GM12891 (cell line): ENCODE measurements at places on chromosomes 3 and 15.

DNA sequence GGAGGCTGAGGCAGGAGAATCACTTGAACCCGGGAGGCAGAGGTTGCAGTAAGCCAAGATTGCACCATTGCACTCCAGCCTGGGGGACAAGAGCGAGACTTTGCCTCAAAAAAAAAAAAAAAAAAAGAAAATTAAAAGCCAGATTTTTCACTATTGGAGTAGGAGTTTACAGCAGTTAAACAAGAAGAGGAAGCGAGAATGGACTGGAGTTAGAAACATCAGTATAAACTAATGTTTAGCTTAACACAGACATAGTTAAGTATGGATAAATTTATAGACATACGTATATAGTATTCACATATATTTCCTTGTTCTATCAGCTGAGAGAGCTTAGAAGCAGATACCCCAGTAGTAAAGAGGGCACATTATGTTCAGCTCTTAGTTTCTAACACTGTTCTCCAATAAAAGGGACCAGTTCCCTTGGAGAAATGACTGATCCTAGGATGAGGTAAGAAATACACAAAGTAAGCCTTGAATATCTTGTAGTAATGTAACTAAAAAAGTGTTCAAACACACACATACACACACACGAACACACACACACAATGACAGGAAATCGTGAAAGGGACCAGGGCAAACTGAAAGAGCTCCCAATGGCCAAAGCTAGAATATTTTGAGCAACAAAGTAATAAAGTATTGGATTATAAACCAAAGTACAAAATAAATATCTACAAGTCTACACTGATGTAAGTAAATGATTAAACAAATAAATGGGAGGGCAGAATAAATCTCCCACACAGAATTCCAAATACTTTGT lies 25.1 kb downstream of the PIK3CB start:
- DNase-seq = no peak

- no peak for DNase-seq
Measured at GRCh38 chr3:74624301-74624700, 9.8 kb upstream of the CNTN3 start.

GRCh38 chr15:25694823-25695312 lies 168.3 kb downstream of the ATP10A start:
- DNase-seq = no peak

- no peak for DNase-seq
Measured at GRCh38 chr3:126986001-126986400, 3.1 kb downstream of the PLXNA1 start.

GRCh38 chr3:128618398-128618726 lies 32.3 kb downstream of the RPN1 start:
- no peak for DNase-seq

- DNase-seq = no peak
Measured at GRCh38 chr3:42247576-42248027, 18.4 kb downstream of the CCK start.

GRCh38 chr3:111901637-111902036 lies 42.6 kb downstream of the PHLDB2 start:
- no peak for DNase-seq

DNA sequence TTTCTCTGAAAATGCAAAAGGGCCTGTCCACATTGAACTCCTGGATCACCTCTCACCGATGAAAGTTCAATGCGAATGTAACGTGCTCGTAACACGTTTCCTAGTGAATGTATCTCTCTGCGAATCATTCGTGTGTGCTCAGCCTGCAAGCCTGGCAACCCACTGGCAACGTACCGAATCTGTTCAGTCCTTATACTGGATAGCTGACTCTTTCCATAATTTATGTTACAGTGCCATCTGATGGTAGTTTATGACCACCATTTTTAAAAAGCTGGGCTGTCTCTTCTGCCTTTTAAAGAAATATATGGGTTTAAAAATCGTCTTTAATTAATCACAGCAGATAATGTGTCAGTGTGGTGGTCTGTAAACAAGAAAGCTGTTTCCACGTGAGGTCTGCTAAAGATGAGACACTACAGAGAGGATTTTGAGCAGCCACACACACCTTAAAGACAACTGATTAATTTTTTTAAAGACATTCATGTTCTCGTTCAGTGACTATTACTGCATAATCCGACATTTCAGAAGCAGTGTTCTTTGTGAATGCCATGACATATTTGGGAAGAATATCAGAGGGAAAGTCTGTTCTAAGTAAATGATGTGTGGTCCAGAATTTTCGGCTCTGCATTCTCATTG lies 69.4 kb upstream of the FOXP1 start:
- DNase-seq = no peak

- no peak for DNase-seq
Measured at GRCh38 chr15:77589839-77590238, 42.9 kb downstream of the LINGO1 start.

DNA sequence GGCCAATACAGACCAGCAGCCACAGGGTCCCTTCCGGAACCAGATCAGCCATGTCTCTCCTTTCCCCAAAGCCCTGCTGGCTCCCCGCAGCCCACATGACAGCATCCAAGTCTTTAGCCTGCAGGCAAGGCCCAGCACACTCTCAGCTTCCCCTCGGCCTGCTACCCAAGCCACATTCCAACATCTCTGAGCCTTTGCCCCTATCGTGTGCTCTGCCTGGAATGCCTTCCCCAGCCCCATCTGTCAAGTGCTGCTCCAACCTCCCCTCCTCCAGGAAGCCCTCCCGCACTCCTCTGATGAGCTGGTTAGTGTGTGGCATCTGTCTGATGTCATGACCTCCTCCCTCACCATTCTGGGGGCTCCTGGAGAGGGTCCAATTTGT lies 8.5 kb downstream of the PLXND1 start:
- DNase-seq = no peak

DNA sequence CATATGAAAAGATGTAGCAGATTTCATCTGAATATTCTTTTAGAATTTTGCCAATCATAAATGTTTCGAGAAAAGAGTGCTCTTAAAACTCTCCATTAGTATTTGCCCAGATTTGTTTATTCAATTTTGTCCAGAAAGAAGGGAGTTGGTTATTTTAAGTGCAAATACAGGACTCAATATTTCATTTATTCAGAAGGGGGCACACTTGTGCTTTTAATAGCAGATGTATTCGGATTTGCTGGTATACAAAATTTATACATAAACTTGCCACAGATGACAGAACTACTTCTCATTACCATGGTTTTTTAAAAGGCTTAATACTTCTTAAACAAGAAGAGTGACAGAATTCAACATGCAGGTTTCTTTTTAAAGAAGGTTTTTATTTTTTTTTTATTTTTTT lies 69.8 kb upstream of the GRM7 start:
- no peak for DNase-seq

GRCh38 chr15:74888716-74889115 lies 1.1 kb upstream of the MPI start:
- no peak for DNase-seq

- peak; percentile 53 for DNase-seq
Measured at GRCh38 chr15:80455668-80456442, 51.7 kb downstream of the ARNT2 start.

GRCh38 chr3:161332792-161333191 lies 38.5 kb downstream of the SPTSSB start:
- DNase-seq = no peak

GRCh38 chr3:149180057-149180573 lies 41.5 kb downstream of the CP start:
- DNase-seq = no peak

DNA sequence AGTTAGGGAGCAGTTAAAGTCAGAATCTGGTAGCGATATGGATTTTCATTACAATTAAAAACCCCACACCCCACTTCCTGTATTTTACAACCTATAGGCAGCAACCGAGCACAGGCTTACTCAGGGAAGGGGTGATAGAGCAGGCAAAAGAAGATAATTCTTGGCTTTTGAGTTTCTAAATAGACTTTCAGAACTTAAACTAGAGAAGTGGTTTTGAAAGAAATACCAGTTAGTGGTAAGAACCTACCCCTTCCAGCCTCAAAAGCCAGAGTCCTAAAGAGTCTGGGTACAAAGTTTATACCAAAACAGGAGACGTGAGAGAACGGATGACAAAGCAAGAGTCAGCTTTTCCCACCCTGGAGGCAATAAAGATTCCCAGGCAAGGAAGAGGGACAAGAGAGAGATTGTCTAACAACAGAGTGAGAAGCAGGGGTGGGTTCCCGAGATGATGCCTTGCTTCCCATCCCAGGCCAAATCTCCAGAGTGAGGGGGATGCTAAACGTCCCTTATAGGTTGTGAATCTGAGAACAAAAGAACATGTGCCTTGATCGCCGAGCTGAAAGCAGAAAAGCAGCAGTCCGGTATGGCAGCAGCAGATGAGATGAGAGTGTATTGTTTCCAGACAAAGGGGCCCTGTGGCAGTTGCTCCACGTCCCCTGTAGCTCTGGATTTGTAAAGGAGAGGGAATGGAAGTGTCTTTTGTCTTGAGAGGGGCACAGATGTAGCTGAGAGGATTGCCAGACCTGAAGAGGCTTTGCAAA lies 36.8 kb downstream of the KLHL6 start:
- no peak for DNase-seq

GRCh38 chr3:37993820-37994638 lies 3.4 kb downstream of the VILL start:
- DNase-seq = peak; percentile 59

DNA sequence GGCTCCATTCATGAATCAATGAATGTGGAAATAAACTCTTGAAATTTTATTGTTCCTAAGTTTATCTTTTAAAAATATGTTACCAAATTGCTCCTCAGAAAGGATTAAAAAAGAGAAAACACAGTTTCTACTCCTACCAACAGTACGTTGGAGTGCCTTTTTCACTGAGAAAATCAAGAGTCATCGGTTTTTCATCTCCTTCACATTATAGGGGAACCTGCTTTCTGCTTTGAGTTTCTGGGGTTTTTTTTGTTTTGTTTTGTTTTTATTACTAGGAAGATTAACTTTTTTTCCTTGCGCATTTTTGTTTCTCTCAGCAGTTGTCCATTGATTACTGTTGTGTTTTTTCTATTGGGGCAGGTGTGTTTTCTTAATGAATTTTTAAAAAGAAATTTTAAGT lies 3.5 kb downstream of the ARL13B start:
- DNase-seq = no peak

DNA sequence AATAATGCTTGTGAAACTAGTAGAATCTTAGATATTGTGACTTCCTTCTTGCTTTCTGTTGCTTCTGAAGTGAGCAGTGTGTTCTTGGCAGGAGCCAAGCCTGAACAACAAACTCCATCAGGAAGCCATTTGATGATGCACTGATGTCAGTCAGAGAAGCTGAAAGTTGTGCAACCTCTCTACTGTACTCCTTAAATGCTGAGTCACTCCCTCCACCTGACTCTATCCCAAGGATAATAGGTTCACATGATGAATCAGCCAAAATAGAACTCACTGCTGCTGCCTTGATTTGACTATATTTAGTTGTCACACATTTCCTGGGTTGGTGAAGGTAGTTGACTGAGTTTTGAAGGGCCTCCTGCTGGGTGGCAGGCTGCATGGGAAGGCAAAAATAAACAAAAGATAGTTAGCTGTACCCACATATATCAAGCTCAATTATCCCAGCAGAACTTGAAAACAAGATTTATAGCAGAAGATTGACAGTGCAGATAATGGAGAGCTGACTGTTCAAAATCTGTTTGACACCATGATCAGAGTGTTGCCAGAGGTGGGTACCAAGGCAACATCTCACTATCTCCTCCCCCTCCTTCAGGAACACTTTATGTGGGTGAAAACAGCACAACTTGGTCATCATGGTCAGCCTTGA lies 328.4 kb upstream of the DPH6 start:
- no peak for DNase-seq

DNA sequence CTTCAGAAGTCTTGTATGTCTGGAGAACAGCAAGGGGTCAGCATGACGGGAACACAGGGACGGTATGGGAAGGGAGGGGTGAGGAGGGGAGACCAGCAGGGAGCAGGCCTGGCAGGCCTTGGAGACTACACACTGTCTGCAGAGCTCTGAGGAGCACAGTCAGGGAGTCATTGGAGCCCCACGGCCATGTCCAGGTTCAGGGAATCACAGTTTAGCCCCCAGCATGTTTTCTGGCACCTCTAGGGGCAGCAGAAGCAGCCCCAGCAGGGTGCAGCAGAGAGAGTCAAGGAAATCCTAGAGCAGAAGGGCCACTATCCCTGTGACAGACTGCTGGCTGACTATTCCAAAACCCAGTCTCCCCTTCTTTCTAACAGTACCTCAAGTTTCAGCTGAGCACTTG lies 3.2 kb downstream of the LAMP3 start:
- DNase-seq = no peak

- DNase-seq = no peak
Measured at GRCh38 chr15:39192979-39193560, 387.8 kb upstream of the THBS1 start.

- DNase-seq = no peak
Measured at GRCh38 chr3:46091741-46092701, 64.7 kb upstream of the XCR1 start.

- no peak for DNase-seq
Measured at GRCh38 chr3:159583662-159584061, 405.0 kb upstream of the IL12A start.

DNA sequence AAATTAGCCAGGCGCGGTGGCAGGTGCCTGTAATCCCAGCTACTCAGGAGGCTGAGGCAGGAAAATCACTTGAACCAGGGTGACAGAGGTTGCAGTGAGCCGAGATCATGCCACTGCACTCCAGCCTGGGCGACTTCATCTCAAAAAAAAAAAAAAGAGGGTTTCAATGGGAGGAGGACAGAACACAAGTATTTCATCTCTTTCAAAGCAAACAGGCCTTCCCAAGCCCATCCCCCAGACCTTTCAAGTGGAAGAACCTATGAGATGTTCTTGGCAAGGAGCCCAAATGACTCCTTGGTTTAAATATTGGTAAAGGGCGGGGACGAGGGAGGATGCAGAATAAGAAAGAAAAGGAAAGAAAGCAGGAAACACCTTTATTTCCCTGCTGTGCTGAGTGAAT lies 62.2 kb upstream of the MCF2L2 start:
- no peak for DNase-seq

DNA sequence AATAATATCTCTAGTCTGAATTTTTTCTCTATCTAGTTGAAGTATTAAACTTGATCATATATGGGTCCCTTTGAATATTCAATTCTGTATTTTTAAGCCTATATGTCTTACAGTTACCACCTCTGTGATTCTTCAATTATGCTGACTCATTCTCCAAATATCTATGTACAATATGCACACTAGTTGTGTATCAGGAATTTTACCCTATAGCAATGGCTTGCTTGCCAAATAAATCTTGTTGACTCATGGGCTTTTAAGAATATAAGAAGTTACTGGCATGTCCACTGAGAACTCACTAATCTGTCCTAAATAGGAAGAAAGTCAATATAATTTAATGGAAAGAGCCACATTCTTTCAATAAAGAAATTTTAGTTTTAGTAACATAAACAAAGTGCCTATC lies 656.3 kb downstream of the RBMS3 start:
- DNase-seq = no peak

DNA sequence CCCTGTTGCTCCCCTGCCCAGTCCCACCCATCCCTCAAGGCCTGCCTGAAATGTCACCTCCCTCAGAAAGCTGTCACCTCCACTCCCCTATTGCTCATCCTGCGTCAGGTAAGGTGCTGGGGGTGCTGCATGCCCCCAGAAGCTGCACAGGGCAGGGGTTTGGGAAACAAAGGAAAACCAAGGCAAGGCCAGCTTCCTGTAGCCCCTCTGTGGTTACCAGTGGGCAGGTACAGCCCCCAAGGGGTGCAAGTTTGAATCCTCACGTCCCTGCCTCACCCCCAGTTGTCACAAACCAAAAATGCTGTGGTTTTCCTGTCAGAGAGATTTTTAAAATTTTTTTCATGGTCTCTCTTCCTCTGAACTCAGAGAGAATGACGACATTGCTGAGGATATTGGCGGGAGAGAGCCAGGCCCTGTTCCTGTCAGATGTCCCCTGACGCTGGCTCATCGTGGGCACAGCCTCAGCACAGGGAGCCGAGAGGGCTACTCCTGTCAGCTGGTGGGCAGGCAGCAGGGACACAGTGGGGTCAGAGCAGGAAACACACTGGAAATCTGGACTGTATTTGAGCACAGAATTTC lies 27.0 kb downstream of the PSTPIP1 start:
- DNase-seq = peak; percentile 28
